ENCODE measurements at places on chromosomes 12 and 14.

- no peak for DNase-seq
These were observed 27.7 kb upstream of the TSPAN11 start for GRCh38 chr12:30898846-30899245.

DNA sequence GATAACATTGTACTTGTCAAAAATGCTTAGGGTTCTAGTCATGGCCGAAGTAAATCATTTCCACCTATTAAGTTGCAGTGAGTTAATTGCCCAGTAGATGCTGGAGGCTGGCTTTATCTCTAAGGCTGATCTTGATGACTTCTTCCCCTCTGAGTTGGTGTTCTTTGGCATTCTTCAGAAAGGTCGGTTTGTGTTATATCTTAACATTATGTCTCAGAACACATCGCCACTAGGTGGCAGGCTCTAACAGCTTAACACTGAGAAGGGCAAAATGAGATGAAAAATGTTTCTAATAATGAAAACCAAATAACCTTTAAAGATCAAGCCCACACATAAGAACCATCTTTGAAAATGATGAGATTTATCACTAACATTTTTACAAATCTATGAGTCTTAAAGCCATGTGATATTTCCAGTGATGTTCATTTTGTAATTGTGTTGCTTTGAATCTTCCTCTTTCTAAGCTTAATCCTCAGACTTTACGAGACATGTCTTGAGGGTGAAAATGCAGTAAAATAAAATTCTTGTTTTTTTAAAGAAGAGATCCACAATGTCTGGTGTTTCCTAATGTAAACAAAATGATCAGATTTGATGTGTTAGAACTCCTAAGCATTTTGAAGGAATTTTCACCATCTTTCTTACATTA lies 28.6 kb downstream of the SUDS3 start:
- DNase-seq, result peak; percentile 54

GRCh38 chr14:36316131-36316530 lies 4.3 kb downstream of the MBIP start:
- DNase-seq, result no peak

DNA sequence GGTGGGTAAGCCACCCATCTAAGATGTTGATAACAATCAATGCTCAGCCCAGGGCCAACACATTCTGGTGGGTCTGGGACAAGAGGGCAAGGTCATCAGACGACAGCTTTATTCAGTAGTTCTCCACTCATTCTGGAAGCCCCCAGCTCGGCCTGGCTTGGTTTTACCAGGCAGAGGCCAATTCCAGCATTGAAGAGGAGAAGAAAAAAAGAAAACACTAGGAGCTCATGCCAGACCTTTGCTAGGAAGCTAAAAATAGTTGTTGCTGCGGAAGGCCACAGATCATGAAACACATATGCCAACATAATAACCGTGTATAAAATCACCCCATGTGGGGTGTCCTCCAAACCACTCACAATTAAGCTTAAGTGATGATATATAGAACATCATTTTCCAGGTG lies 44.4 kb downstream of the CCDC60 start:
- no peak for DNase-seq

DNA sequence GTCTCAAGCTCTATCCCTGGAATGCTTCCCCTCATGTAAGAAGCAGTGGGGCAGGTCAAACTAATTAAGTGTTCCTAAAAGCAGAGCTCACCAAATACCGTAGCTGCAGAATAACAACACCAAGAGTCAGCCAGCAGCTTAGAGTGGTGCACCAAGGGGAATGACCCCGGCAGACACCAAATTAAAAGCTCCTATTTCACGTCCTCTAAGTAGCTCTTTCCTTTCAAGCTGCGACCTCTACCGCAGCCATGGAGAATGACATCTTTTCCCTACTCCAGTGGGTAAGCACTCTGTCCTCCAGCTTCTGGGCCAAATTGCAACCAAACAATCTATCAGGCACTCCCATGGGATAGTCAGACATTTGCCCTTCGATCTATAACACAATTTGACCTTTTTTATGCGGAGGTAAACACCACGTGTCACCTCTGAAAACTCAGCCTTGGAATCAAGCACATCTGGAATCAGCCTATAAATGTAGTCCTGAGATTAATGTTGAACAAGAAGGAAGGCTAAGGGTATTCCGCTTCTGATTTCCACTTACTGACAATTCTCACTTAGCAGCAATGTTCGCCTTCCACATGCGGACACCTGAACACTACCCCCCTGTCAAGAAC lies 67.6 kb upstream of the CDKN3 start:
- peak; percentile 49 for DNase-seq

GRCh38 chr12:105773471-105773870 lies 365.3 kb downstream of the NUAK1 start:
- DNase-seq, result peak; percentile 67

DNA sequence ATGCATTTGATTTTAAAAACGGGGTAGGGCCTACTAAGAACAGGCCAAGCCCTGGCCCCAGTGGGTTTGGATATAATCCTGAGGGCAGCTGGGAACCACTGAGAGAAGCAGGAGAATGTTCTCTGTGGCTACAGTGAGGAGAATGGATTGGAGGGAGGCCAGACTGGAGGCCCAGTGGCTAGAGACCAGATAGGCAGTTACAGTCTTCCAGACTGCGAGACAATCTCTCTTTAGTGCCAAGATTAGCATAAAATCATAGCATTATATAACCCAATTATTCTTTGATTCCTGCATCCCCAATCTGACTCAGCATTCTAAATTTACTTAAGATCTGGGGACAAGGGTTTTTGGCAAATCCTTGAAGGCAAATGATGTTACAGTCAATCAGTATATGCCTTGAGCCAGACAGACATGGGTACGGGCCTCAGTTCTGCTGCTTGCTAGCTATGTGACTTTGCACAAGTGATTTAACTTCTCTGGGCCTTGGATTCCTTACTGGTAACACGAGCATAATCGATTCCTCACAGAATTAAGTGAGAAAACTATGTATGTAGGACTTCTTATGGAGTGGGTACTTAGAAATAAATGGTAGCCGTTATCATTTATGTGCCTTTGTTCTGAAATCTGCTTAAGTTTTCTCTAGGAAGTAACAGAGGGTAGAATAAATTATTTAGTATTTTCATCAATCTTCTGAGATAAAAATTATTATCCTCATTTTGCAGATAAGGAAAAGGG lies 18.3 kb downstream of the NINJ2 start:
- DNase-seq, result no peak

- DNase-seq, result no peak
These were observed 123.3 kb downstream of the KCNA5 start for GRCh38 chr12:5166976-5167375.

DNA sequence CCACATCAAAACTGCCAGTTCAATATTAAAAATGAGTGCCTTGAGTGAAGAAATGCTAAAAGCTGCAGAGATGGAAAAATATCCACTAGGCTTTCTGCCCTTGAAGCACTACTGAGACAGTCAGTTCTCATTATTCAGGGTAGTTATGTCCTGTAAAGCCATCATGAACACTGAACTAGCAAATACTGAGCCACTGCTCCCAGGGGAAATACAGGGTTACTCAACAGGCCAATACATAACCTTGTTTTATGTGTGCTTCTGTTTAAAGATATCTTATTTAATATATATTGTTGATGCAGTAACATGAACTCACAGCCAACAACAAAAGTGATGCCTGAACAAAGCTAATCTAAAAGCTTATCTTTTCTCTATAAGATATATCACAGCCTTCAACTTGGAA lies 3.3 kb downstream of the RAD52 start:
- DNase-seq, result no peak

- peak; percentile 83 for DNase-seq
These were observed 13.2 kb upstream of the SERPINA3 start for GRCh38 chr14:94598816-94599655.

- DNase-seq, result no peak
These were observed 6.7 kb downstream of the HOXC5 start for GRCh38 chr12:54039417-54040147.

- DNase-seq, result no peak
These were observed 1.2 kb downstream of the RAB15 start for GRCh38 chr14:64970776-64971477.

GRCh38 chr14:88829685-88830302 lies 5.3 kb downstream of the TTC8 start:
- no peak for DNase-seq

GRCh38 chr12:116552773-116553373 lies 6.3 kb upstream of the MAP1LC3B2 start:
- no peak for DNase-seq

- DNase-seq, result no peak
These were observed 826 bp upstream of the HOXC6 start for GRCh38 chr12:54027442-54027786.

GRCh38 chr12:132411457-132411856 lies 78.5 kb upstream of the FBRSL1 start:
- no peak for DNase-seq

DNA sequence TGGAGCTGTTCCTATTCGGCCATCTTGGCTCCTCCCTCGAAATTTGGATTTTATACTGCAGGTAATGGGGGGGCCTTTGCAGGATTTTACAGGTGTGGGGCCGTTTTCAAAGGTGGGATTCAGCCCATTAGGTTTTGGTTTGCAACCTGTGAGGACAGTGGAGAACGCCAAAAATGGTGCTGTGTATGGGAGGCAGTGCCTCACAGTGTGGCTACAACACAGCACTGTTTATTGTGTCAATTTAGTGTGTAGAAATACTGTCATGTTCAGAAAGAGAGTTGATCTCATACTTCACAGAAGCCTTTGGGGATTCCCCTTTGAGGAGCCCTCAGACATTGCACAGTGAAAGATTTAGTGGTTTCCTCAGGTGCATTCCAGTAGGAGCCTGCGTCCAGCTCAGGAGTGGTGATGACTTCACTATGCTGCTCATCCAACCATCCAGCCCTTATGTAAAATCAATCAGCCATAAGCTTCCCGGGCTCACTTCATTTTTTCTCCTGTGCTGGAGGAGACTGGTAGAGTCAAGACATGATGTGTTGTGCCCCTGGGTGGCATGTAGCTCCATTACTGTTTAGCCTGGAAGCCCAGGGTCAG lies 92.7 kb upstream of the PRMT8 start:
- DNase-seq, result no peak

DNA sequence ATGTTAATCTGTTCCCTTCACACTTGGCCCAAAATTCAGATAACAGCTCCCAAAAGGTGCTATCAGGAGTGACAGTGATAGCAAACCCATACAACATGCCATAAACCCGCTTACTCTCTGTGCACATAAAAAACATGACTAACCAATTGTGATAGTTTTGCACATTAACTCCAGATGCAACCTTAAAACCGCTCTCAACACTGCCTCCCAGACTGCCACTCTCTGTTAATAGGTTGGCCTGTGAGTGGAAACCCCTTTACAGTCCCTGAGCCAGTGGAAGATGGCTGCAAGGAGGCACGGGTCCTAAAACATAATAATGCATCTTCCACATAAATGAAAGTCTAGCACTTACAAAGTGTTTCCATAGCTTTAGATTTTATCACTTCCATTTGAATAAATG lies 12.0 kb upstream of the TMTC1 start:
- no peak for DNase-seq

DNA sequence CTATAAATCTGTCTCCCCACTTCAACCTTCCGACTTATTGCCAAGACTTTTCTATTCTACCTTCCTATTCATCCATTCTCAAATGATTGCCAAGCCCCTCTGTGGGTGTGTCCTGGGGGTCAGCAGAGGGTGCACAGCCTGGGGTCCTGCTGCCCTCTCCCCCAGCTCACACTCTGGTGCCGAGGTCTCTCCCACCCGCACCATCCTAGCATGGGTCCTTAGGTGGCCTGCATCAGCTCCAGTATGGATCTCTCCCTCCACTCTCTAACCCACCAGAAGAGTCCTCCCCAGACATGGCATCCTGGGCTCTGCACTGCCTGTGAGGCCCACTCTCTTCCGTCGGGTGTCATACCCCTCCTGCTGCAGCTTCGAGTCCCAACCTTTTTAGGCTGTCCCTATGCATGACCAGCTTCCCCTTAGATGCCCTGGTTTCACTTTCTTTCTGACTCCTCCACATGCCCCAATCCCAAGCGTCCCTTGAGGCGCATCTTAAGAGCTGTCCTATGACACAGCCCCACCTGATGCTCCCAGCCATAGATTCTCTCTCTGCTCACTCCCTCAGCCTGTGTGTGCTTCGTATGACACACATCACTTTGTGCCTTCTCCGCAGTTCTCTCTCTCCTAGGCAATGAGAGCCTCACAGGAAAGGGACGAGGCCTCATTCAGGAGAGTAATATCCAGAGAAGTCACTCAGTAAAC lies 43.9 kb downstream of the GIT2 start:
- DNase-seq, result no peak

DNA sequence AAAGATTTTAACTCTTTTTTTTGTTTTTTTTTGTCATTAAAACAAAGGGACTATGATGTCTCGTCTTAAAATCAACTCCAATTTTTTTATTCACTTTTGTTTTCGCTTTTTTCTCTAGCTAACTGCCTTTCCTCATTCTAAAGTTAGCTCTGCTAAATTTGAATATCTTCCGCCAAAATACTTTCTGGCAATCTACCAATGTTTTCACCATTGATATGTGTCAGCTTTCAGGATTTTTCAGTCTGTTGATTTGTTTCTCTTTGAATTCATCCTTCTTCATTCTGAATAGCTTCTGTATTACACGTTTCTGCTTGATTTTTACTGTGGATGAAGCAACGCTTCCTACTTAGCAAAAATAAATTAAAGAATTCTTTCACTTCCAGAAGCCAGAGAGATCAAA lies 38.7 kb upstream of the NOVA1 start:
- no peak for DNase-seq

DNA sequence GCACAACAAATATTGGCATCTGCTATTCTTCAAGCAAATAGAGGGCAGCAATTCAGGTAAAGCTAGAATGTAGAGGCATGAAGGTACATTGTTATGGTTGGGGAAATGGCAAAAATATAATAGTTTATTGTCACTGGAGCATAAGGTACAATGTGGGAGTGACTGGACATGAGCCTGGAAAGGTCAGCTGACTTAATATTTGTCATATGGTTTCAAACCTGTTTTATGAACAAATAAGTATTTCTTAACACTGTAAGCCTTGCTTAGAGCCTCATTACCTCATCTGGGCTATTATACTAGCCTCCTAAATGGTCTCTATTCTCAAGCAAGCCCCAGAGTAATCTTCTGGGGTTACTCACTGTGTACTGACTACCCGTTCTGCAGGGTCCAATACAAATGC lies 33.7 kb downstream of the FAM177A1 start:
- no peak for DNase-seq

GRCh38 chr14:97196336-97196735 lies 399.2 kb downstream of the VRK1 start:
- DNase-seq, result no peak

- DNase-seq, result no peak
These were observed 44.7 kb upstream of the AMIGO2 start for GRCh38 chr12:47124451-47124850.
